ENCODE measurements at places on chromosomes 7 and 10. TPM values are rescaled to one million over a fixed set of nuclear protein-coding genes. Genes with fewer than 3 reads are reported as not detected.

SLC35B4 gene
- total RNA-seq: 10.7 TPM

MYO1G gene
- total RNA-seq: 427 TPM

PKD2L1 gene
- total RNA-seq: not detected

DNA sequence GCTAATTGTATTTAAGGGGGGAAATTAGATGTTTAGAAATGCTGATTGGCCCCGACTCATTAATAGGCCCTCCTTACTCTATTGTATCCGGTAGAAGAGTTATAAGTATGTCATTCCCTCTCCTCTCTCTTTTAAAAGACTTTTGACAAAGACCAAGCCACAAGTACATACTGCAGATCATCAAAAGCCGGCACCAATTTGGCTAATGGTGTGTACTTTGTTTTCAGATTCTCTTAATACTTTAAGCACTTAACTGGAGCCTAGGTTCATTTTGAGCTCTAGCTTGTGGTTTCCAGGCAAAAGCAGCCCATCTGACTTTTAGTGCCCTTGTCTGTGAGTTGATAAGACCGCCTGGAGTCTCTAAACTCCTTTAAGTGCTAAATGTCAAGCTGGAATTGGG, 210.0 kb upstream of the LYZL1 start:
- no peak for DNase-seq

- DNase-seq: no peak
These were observed 547.8 kb upstream of the IGFBP3 start for GRCh38 chr7:46468753-46469356.

- no peak for DNase-seq
These were observed 16.7 kb downstream of the FAM53B start for GRCh38 chr10:124727361-124727960.

Measured in CD4-positive, CD25-positive, alpha-beta regulatory T cell (primary cell).